Posterior cingulate gyrus (tissue), 11 donors: ENCODE measurements at places on chromosomes 13 and 19.

GRCh38 chr13:41720839-41721561, 239.9 kb downstream of the VWA8 start:
- DNase-seq, result no peak

DNA sequence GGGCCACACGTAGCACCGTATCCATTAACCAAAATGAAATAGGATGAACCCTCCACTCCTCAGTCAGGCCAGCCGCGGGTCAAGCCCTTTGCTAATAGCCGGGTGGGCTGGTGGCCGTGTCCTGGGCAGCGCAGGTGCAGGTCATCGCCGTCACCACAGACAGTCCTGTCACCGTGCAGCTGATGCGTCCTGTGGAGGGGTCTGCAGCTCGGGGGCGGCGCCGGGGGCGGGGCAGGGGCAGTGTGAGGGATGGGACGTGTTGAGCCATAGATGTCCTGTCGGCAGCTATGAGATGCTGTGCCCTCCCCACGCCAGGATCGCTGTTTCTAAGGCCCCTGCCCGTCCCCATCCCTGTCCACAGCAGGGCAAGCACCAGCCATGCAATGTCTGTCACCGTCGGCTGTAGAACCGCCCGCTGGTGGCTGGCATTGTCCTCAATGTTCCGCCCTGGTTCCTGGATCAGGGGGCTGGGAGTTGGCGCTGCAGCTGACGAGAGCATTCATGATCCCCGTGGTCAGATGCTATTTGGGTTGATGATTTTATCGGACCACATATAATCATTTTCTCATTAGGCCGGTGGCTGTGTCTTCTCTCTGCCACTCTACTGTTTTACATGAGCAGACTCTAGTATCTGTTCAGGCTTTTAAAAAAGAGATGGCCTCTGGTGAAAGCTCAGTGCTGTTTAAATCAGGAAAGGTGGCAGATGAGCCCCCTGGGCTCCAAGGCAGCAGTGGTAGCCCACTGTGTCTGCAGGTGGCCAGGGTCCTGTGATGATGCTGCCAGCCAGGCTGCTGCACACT, 126.1 kb downstream of the KDM4B start:
- DNase-seq, result peak; percentile 83

DNA sequence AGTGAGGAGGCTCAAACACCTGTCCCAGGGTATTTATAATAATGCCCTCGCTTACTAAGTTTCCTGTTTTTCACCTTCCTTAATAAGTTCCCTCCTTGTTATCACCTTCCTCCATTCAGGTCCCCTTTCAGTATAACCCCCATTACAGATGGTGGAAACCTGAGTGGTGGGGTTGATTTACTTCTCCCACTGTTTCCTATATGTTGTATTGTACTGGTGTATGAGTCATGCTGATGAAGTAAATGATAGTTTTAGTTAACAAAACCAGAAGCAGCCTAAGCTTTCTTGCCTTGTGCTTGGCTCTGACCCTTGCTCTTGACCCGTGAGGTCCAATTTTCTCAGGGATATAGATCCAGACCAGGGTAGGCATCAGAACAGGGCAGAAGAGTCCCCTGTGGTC, 22.3 kb upstream of the TNFSF11 start:
- DNase-seq, result no peak

- no peak for DNase-seq
These were observed 9.0 kb upstream of the ACSBG2 start for GRCh38 chr19:6126335-6126974.

- DNase-seq, result no peak
These were observed 2.8 kb upstream of the B3GLCT start for GRCh38 chr13:31196992-31197391.

DNA sequence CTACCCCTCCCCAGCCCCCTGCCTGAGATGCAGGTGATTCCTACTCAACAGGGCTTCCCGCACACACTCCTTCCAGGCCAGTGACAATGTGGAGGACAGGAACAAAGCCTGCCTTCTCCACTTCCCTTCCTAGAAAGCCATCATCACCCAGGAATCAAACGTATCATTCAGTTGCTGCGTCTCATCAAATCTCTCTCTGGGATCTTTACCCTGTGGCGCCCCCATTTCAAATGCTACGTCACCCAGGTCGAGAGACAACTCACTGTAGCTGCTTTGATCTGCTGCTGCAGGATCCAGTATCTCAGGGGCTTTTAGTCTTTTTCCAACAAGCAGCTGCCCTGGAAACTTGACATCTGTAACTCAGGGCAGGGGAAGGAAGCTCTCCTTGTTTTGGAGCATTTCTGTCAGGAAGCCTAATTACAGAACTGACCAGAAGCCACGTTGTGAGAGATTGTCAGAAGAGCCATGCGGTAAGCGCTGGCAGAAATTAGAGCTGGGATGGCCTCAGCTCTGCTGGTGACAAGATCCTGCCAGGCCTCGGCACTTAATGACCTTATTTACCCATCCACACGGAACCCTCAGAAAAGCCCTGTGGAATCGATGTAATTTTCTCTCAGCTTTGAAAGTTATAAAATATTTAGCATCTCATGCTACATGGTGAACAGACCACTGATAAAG, 140.5 kb downstream of the STK24 start:
- peak; percentile 29 for DNase-seq

DNA sequence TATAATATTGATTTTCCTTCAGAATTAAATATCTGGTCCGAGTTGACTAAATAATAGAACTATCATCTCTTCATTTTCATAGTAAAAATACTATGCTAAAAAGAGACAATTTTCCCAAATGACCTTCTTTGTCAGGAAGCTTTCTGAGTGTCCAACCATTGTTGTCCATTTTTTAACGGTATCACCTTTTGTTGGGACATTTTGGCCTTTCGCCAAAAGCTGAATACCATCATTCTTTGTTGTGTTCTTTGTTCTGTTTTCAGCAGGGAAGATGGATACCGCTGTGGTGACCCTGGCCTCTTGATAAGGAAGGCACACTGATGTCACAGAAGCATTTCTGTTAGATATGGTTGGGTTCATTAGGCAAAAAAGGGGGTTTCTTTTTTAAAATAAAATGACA, 654.4 kb upstream of the GPC6 start:
- DNase-seq, result no peak

- DNase-seq, result no peak
These were observed 318.1 kb downstream of the GPC5 start for GRCh38 chr13:91716436-91717065.
